ENCODE measurements at places on chromosomes 16 and 17.

DNA sequence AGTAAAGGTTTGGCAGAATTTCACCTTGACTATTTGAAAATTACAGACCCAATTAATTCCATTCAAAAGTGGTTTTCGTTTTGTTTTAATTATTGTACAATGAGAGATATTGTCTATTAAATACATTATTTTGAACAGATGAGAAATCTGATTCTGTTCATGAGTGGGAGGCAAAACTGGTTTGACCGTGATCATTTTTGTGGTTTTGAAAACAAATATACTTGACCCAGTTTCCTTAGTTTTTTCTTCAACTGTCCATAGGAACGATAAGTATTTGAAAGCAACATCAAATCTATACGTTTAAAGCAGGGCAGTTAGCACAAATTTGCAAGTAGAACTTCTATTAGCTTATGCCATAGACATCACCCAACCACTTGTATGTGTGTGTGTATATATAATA lies 72.6 kb downstream of the CDK12 start:
- no peak for DNase-seq

DNA sequence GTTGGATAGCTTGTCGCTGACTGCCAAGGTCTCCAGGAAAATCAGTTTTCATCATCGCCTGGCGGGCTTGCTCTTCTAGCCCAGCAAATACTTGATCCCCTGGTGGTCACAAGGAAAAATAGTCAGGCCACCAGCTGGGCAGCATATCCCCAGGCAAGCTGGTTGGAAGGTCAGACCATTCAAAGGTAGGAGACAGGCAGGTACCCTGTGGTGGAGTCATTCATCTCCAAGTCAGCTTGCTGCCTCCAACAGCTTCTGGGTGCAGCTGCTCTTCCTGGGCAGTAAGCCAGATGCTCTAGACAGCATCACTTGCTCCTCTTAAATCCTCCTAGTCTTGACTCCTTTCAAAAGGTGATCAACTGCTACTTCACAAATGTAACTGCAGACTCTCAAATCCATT lies 16.0 kb downstream of the ZNF821 start:
- DNase-seq, result no peak

GRCh38 chr17:72403713-72404209 lies 282.9 kb downstream of the SOX9 start:
- no peak for DNase-seq

GRCh38 chr17:31596382-31597323 lies 205.2 kb downstream of the RAB11FIP4 start:
- peak; percentile 98 for DNase-seq

- DNase-seq, result peak; percentile 88
Observed at GRCh38 chr16:19502395-19503131, 19.3 kb downstream of the GDE1 start.

- no peak for DNase-seq
Observed at GRCh38 chr17:40487371-40488020, 13.9 kb downstream of the TNS4 start.

- peak; percentile 85 for DNase-seq
Observed at GRCh38 chr16:81076566-81077075, 417 bp downstream of the C16orf46 start.

DNA sequence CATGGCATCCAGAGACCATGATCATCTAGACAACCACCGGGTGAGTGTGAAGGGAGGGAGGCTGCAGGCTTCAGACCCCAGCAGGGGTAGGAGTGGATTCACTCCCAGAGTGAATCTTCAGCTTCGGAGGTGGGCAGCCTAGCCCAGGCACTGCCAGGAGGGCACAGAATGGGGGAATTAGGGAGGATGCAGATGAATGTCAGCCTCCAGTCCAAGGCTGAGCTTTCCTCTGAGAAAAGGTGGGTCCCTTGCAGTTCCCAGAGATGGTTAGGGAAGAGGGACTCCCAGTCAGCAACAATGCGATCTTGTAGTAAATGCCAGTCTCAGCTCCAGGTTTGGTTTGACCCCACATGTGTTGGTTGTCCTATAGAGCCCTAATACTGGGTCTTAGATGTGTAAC lies 36.7 kb upstream of the POLR3E start:
- no peak for DNase-seq
